ENCODE measurements at places on chromosomes 2 and 18.

GRCh38 chr2:171181064-171182049 is 20.7 kb upstream of the TLK1 start:
- no peak for DNase-seq

GRCh38 chr2:230696670-230697069 is 16.0 kb upstream of the CAB39 start:
- no peak for DNase-seq

DNA sequence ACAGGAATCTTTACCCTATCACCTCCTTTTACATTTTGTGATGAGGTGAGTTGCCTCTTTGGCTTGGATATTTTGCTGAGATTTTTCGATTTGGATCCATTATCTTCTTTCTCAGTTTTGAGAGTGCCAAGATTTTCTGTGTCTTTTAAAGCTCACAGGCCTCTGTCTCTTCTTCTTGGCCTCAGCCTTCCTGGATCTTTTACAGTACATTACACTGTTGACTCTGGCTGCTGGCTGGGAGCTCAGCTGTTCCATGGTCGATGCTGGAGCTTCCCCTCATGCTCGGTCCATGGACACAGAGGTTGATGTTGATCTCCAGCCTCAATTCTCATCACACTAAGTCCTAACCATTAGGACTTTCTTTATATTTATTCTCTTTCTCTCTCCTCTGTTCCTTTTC is 332.8 kb upstream of the UBE2E3 start:
- no peak for DNase-seq

GRCh38 chr2:200451511-200451910 is 58.4 kb downstream of the KCTD18 start:
- DNase-seq, result no peak

GRCh38 chr18:73646772-73647171 is 500.9 kb downstream of the FBXO15 start:
- no peak for DNase-seq

GRCh38 chr2:98453531-98453930 is 8.9 kb downstream of the INPP4A start:
- no peak for DNase-seq

DNA sequence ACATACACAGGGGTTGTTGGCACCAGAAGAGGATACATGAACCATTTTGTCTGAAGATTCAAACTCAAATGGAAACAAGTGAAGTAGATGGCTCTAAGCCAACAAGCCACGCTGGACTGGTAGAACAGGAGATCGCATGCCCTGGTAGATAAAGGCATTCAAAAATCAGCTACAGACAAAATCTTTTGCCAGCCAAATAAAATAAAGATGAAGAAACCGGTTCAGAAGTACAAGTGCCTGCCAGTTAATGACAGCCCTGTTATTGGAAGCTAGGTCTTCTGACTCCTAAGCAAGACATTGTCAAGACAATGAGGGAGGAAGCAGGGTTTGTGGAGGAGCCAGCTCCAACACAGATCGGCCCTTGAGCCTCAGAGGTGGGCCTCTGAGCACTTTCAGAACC is 52.3 kb downstream of the EHD3 start:
- no peak for DNase-seq
